SW 1271 (cell line): ENCODE measurements at places on chromosomes 16 and 17.

DNA sequence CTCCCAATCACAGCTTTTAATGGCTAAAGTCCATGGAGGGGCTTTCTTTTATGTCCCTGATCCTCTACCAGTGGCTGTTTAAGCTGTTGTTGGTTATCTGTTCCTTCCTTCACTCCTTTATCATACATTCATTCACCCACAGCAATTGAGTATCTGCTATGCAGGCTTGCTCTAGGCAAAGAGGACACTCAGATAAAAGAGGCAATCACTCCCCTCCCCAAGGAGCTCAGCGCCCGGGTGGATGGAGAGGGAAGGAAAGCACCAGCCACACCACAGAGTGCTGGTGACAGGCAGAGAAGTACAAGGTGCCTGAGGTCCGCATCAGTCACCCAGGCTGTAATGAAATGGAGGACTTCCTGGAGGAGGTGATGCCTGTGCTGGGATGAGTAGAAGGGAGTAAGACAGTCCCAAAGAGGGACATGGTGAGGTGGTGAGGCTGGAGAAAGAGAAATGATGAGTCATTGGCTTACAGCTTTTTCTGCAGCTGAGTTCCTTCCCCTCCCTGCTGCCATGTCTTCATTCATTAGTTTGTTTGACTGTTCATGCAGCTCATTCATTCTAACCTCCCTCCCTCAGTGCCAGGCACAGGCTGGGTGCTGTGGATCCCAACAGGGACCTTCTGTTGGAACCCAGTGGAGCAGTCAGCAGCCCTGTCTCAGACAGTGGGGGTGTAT, 12.8 kb upstream of the NGFR start:
- no peak for DNase-seq

DNA sequence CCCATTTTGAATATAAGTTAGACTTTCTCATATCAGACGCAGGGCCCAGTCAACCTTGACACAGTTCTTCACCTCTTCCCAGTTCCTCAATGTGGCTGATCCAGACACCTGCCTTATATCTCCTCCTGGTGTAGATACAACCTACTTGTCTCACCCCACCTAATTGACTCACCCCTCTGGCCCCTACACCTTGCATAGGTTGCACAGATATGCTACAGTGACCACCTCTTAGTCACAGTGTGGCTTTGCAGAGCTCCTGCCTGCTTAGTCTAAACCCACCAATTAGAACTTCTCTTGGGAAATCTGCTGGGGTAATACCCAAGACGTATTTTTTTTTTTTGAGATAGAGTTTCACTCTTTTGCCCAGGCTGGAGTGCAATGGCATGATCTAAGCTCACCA, 16.8 kb downstream of the CHP2 start:
- no peak for DNase-seq

GRCh38 chr16:85330694-85331188, 218.5 kb upstream of the CIBAR2 start:
- peak; percentile 40 for DNase-seq

GRCh38 chr17:57099165-57099564, 14.1 kb downstream of the AKAP1 start:
- no peak for DNase-seq

- no peak for DNase-seq
These were observed 254.5 kb upstream of the CACNG5 start for GRCh38 chr17:66580184-66580955.

GRCh38 chr16:72457243-72457940, 285.4 kb upstream of the PMFBP1 start:
- no peak for DNase-seq

GRCh38 chr17:48728232-48729231, at the start of gene HOXB13:
Gene HOXB13, minus strand, starts transcription at chr17:48728750. Its CDS starts 157 bp downstream, at chr17:48728593.
- DNase-seq: no peak

GRCh38 chr17:40170325-40170724, 6.9 kb upstream of the RAPGEFL1 start:
- DNase-seq: no peak

- no peak for DNase-seq
These were observed 38.5 kb downstream of the MSI2 start for GRCh38 chr17:57294629-57295501.

DNA sequence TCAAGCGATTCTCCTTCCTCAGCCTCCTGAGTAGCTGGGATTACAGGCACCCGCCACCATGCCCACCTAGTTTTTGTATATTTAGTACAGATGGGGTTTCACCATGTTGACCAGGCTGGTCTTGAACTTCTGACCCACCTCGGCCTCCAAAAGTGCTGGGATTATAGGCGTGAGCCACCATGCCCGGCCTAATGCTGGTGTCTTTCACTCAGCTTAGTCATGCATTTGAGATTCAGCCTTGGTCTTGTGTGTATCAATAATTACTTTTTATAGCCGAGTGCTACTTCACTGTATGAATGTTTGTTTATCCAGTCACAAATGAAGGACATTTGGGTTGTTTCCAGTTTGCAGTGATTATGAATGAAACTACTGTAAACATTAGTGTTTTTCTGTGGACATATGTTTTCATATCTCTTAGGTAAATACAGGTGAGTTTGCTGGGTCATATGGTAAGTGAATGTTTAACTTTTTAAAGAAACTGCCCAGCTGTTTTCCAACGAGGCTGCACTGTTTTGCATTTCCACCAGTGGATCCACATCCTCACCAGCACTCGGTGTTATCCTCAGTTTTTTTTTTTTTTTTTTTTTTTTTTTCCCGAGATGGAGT, 11.0 kb upstream of the PLCG2 start:
- DNase-seq: no peak

- DNase-seq: no peak
These were observed at the start of gene CUEDC1 for GRCh38 chr17:57955183-57955931. Gene CUEDC1, minus strand, starts transcription at chr17:57955412. Its CDS starts 69,848 bp downstream, at chr17:57885564.

GRCh38 chr17:8029121-8029520, 9.7 kb upstream of the ALOX15B start:
- no peak for DNase-seq

DNA sequence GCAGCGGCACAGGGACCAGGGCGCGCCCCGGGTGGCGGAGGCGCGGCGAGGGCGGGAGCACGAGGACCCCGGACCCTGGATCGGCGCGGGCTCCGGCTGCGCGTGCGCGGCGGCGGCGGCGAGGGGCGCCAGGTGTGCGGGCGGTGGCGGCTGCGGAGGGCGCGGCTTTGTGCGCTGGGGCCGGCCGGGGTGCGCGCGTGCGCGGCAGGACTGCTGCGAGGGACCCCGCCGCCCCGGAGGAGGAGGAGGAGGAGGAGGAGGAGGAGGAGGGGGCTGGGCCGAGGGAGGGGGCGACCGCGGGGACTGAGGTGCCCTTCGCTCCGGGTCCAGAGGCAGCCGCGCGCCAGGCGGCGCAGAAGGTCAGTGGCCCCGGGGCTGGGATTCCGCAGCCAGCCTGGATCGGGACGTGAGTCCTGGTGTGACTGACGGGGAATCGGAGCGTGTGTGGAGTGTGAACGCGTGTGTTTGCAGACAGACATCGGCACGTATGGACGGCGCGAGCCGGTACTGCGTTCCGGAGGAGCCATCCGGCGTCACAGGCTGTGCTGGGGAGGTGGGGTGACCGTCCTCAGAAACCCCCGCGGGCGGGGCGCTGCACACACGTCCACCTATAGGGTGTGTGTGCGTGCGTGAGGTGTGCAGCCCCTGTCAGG, 19.5 kb upstream of the RAP1GAP2 start:
- no peak for DNase-seq

- DNase-seq: no peak
These were observed 39.4 kb upstream of the CHMP6 start for GRCh38 chr17:80952291-80952690.

GRCh38 chr16:78761427-78761826, 662.0 kb downstream of the WWOX start:
- DNase-seq: no peak
